ENCODE measurements at places on chromosomes 3 and 15.

DNA sequence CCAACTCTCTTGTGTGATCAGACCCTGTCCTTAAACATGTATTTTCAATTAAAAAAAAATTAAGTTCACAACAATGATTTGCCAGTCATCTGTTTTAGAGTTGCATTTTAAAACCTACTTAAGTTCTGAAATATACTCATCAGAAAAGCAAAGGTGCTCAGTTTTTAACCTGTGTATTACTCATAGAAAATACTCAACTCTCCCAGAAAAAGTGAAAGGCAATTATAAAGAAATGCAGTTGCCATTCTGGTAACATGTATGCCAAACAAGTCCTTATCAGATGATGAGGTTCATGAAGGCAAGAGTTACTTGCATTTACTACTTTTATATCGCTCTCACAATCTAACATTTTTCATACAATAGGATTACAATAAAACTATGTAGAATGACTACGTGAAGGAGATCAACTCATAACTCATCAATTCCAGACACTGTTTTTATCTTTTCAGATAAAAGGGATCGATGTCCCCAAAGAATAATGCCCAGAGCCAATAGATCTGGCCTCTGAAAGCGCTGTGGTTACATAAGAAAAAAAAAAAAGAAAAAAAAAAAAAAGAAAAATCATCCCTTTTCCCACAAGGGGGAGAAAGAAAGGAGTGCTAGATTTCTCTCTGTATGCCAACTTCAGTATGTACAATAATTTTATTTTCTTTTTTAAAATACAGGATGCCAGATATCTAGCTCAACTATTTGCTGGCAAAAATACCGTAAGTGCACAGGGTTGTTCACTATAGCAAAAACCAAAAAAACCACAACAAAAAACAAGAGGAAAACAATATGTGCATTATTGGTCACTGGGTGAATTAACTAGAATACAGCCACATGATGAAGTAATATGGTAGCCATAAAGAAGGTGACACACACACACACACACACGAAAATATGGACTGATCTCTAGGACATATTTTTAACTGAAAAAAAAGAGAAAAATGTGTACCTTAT lies 137.4 kb downstream of the NR1I2 start:
- DNase-seq, result no peak

- no peak for DNase-seq
Measured at GRCh38 chr15:72068856-72069255, 49.1 kb downstream of the MYO9A start.

DNA sequence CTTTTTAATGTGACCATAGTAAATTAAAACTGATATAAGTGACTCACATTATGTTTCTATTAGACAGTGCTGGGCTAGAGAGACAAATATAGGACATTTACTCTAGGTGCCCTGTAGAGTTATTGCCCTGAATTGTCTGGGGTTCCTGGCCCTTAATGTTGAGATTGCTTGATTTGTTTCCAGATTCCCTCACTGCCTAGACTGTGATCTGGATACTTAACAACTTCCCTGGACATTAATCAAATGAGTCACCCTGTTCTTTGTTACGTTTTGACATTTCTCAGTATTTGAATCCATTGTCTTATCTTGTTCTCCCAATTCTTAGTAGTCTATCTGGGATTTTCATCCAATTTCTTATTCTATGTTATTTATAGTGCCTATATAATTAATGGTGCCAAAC lies 65.8 kb downstream of the DTWD1 start:
- DNase-seq, result no peak

GRCh38 chr3:60351481-60351880 lies 899.8 kb downstream of the FHIT start:
- DNase-seq, result no peak

DNA sequence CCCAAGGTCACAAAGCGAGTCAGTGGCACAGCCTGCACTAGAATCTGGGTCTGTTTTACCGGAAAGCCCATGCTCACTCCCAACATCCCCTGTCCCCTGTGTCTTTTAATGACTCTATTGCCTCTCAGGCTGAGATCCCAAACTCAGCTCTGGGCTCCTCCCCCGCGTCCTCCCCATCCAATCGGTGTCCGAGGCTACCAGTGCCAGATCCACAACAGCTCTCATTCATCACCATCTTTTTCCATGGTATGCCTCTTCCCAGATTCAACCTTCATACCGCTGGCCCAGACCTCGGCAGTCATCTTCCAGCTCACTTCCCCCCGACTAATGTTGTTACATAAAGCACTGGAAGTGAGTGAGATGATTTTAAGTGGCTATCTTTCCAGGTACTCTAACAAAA lies 16.1 kb upstream of the KY start:
- DNase-seq, result no peak

DNA sequence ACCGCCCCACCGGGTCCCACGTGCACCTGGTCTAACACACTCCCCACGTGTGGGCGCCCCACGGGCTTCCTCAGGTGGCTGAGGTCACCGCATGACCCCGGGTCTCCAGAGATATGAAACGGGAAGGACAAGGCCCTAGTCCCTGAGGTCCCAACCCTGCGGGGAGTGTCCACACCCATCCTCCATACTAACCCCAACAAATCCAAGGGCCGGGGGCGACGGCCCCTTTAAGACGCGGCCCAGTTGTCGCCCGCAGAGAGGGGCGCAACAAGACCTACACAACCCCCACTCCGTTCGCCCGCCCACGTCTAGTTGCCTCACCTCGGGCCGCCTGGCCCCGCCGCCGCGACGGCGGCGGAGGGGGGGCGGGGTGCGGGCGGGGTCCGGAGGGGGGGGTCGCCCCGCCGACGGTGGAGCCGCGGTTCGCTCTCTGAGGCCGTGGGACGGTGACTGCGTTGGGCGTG lies 396 bp downstream of the INO80 start:
- DNase-seq, result peak; percentile 56

GRCh38 chr3:10546820-10547263 lies 41.5 kb upstream of the ATP2B2 start:
- no peak for DNase-seq

DNA sequence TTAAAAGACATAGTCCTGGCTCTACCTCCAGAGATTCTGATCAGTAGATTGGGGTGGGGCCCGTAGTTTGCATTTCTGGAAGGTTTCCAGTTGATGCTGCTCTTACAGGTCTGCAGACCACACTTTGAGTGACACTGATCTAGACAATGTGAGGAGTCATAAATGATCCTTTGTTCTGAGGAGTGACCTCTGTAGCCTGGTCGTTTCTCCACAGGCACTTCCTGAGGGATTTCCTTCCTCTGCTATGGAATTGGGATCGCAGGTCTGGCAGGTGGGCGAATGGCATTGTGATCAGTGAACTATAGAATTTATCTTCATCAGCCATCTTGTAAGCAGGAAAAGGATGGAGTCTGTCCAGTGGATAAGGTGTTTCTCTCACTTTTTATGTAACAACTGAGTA lies 5.5 kb downstream of the GFM1 start:
- no peak for DNase-seq

DNA sequence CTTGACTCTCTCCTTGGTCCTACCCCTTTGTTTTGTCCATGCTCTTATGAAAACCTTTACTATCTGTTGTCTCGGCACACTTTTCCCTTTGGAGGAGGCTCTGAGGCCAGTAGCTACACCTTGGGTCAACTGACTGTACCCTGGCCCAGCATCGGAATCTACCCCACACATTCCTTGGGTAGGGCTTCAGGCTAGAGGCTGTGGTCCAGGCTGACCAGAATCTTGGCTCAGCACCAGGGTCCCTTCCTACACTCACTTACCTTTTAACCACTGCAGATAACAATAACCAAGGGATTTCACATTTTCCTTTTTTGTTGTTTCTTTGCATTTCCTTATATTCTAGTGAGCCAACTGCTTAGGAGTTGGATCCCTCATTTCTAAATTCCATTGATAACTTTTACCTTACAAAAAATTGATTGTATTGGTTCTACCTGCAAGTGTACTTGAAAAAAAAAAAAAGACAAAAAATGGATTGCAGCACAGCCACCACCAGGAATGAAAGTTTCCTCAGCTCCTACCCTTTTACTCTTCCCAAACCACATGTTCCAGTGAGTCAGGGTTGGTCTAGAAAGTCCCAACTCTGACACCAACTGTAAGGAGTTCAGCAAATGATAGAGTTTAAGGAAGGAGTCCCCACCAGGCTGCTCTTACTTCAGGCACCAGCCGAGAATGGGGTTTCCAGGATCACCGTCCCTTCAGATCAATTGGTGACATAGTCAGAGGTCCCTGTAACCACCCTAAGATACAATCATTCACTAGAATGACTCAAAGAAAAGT lies 95.6 kb downstream of the FBLN2 start:
- no peak for DNase-seq

DNA sequence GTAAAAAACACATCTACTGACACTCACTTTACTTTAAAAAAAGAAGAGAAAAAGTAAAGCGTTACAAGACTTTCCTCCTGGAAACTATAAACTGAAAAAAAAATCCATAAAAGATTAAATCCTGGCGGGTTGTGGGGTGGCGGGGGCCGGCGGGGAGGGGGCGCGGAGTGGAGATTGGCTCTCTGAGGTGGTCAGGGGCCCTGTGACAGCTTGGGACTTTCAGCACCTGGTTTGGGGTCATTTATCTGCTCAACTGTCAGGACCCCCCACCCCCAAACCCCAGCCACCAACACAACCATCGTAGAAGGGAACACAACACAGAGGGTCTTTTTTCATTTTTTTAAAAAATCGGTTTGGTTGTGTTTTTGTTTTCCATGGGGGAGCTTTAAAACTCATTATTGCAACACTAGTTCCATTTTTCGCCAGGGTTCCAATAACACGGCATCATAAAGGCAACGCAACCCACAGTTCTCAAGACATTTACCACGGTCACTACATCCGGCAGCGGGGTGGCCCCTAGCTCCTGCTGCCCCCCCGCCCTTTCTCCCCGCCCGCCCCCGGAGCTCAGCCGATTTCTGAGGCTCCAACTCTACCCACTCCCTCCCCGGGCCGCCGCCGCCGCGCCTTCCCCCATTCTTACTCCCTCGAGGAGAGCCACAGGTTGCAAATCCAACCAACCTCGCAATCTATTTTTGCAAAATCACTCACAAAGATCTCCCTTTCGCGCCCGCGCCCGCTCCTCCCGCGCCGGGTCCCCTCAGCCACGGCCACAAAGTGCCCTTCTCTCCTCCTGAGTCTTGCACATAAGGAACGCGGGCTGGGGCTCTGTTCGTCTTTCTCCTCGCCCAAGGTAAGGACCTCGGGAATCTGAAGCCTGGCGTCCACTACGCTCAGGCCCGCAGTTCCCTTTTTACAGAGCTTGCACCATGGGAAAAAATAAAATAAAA lies 1.8 kb downstream of the BCL6 start:
- no peak for DNase-seq

GRCh38 chr15:85336880-85337279 lies 43.5 kb upstream of the AKAP13 start:
- DNase-seq, result no peak

DNA sequence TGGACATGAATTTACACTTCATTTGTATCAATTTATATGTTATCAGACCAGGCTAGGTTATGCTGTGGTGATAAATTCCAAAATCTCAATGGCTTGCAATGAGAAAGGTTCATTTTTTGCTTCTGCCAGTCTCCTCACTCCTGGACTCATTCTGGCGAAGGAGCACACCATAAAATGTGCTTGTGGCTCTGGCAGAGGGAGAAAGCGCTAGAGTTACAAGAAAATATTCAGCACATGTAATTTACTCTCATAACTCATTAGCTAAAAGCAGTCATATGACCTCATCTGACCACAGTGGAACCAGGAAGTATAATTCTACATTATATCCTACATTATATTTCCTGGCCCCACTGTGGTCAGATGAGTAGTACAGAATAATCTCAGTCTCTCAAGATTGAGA lies 193.8 kb downstream of the BCHE start:
- no peak for DNase-seq

DNA sequence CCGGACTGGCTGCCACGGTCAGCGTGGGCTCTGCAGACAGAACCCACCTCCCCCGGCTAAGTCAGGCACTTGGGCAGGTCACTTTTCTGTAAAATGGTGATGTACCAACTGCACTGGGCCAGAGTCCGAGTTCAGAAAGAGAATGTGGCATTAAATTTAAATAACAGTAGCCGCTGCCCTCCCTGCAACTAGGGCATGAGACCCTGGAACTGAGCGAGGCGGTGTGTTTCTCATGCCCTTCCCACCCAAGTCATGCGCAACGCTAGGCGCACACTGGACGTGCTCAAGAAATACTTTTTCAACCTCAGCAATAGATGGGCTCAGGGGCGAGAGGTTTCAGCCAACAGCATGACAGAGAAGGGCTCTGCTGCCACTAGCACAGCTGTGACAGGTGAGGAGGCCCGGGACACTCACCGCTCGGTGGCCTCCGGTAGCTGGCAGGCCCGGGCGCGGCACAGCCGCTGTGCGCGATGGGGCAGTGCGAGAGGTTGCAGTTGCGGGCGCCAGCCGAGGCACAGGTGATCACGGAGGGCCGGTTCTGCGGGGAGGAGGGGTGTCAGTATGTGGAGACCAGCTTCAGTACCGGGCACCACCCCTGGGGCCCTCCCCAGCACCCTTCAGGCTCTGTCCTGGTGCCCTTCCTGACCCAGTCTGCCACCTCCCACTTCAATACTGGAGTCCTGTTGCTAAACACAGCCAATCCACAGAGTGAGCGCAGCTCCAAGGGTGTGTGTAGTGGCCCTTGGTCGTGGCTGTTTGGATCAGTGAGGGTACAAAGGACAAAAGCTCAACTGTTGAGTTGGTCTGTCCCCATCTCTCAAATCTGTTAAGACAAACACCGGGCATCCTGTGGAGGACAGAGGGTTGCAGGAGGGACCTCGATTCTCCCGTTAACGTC lies 84.5 kb downstream of the VGLL4 start:
- no peak for DNase-seq

DNA sequence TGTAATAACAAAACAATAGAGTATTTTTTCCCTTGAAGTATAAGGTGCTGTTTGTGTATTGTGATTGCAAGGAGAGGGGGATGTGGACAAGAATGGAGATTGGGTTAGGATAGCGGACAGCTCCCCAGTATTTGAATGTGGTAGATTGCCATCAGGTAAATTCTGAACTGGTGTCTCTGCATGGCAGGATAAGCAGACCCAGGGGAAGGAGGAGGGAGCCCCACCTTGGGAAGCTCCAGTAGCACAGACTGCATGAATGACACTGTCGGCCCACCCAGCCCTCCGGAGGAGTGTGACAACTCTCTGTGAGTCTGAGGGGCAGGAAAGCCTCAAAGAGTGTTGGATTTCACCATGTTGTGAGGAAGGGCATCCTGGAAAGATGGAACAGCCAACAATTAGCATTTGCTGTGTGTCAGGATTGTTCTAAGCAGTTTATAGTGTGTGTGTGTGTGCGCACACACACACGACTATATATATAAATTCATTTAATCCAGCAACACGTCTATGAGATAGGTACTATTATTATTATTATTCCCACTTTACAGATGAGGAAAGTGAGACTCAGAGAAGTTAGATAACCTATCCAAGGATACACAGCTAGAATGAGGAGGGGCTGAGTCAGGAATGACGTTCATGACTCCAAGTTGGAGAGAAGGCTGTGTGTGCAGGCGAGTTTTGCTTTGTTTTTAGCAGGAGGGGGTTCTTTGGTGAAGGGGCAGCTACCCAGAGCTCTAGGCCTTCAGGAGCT lies 63.4 kb upstream of the LCTL start:
- DNase-seq, result no peak
